HTR-8/SVneo (cell line): ENCODE measurements at places on chromosomes 11 and 22.
A peak's percentile ranks its signal among the peaks of the same experiment; 100 is the strongest.

DNA sequence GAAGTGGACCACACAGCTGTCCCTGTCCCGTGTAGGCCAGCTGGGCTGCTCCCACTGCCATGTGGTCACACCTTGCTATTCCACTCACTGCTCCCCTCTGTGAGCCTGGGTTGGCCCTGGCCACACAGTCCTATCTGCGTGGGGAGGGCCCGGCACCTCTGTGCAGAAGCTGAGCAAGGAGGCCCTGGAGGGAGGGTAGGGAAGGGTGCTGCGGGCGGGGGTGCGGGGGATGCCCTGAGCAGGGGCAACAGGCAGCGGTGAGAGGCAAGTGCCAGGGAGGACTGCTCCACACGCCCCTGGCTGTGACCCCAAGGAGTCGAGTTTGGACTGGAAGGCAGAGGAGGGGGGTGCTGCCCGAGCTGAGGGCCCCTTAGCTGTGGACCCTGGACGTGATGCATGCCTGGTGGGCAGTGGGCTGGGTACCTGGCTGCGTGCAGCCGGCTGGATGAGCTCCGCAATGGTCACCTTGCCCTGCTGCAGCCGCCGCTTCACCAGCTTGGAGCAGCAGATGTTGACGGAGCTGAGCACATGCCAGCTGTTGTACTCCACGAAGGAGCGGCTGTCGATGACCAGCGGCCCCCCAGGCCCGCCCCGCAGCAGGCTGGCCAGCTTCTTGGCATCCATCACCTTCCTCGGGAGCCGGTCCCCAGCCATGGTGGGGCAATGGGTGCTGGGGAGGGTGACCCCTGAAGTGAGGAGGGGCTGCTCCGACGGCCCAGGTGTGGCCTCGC is 6.7 kb downstream of the DUSP8 start:
- DNase-seq = no peak

DNA sequence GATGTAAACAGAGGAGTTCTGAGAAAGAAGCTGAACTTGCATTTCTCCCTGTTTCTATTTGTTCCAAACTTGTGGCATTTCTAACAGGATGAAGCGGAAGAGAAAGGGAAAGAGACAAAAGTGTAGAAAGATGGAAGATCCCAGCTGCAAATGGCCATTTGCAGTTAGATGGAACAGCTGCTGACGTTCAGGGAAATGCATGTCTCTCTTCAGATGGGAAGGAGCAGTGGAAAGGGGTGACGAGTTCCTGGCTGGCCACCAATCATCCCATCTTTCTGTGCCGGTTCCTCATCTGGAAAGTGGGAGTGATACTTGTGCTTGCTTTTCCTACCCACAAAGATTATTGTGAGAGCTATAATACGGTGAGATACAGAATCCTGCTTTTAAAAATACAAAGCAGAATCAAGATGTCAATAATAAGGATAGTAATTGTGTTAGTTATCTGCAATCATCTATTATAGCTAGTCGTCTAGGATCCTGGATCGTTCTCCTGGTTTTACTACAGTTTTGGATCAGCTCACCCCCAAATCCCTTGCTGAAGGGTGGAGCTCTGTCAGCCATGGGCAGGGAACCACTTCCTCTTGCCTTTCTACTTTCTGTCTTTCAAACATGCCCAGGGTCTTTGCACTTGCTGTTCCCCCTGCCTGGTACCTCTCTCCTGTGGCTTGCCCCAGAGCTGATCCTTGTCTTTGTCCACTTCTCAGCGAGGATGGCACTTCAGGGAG is 1.2 kb upstream of the TIMP3 start:
- DNase-seq = no peak

DNA sequence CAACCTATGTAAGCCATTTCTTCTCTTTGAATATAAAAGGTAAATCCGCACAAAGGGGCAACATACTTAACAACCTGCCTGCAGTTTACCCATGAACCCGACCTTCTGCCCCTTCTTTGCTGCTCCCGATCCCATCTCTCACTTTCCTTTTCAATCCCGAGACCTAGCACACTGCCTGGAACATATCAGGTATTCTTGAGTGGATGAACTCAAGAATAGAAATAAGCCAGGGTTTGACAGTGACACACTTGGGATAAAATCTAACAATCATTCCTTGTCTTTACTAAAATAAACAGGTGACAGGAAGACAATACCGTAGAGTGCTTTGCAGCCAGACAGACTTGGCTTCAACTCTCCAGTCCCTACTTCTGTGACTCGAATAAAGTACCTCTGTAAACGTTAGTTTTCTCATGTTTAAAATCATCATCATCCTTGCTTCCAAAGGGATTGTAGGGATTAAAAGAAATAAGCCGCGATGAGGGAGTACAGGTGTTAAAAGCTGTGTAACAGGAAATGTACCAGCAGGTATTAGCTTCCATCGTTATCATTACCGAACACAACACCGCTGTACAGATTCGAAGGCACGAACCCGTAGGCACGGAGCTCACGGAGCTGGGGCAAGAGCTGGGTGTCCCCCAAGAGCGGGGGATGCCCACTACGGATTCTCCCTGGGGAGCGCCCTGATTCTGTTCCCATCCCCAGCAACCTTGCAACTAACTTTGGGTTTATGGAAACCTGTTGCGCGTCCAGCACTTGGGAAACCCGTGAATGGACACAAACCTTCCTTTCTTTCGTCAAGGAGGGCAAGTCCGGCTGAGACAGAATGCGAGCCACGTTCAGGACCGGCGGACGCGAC is 720 bp downstream of the UFD1 start:
- no peak for DNase-seq

GRCh38 chr22:50702821-50703725 is 30.4 kb downstream of the SHANK3 start:
- DNase-seq = no peak

DNA sequence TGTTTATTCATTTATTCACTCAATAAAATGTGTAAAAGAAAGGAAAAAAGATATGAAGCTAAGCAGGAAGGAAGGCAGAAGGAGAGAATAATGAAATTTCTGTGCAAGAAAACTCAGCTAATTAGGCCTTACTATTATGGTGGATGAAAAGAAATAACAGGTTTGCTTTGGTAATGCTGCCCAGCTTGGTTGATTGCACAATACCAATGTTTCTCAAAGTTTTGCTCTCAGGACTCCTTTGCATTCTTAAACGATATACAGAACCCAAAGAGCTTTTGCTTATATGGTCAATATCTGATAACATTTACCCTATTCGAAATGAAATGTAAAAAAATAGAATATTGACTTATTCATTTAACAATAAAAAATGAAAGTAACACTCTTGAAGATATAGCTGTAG is 7.3 kb upstream of the CTSC start:
- DNase-seq = no peak

GRCh38 chr11:72578051-72578450 is 96.2 kb downstream of the PDE2A start:
- no peak for DNase-seq

- no peak for DNase-seq
Measured at GRCh38 chr11:45232341-45233080, 53.6 kb downstream of the SYT13 start.

DNA sequence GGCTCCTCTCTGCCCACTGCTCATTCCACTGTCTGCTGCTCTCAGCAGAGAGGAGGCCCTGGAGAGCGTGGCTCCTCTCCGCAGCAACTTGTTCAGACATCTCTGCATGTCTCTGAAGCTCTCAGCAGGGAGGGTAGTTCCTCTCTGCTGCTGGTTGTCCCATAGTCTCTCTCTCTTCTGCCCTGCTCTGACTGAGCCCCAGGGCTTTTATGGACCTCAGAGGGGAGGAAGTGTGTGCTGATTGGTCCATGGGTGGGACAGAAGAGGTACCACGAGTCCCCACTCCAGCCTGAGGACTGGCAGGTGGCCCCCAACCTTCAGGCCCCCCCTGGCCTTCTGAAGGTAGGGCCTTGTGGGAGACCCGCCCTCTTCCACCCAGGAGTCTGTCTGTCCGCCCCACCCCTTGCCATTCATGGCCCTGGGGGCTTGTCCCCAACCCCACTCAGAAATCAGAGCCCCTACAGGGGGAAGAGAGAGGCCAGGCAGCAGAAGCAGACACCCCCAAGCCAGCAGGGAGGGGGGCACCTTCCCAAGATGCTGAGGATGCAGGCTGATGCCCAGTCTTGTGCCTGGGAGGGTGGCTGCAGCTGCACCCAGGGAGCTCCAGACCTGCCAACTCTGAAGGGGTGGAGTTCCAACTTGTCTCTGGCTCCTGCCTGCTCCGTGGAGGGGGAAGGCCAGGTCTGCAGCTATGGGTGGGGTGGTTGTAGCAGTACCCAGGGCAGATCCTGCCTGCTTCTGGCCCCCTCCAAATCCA is 35.1 kb downstream of the C11orf91 start:
- no peak for DNase-seq

- DNase-seq = no peak
Measured at GRCh38 chr11:133840479-133840941, 4.8 kb downstream of the SPATA19 start.

GRCh38 chr22:40611606-40612005 is 24.9 kb downstream of the MRTFA start:
- DNase-seq = no peak

GRCh38 chr11:62542750-62543567 is 3.6 kb downstream of the AHNAK start:
- DNase-seq = no peak

DNA sequence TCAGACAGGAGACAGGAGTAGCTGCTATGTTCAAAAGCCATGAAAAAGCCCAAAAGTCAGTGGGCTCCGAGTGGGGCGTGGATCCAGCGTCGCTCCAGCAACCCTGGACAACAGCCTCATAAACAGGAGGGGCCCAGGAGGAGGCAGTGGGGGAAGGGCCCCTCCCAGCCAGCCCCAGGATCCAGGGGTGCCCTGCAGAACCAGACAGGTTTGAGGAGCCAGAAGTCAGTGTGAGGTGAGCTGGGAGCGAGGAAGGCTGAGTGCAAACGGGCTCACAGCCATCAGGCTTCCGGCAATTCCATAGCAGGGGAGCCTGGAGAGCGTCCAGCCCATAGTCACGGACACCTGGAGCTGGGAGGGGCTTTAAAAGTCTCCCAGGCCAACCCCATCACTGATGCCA is 217.7 kb downstream of the MN1 start:
- no peak for DNase-seq

GRCh38 chr11:7559398-7560283 is 45.8 kb downstream of the PPFIBP2 start:
- no peak for DNase-seq

- DNase-seq = peak; percentile 68
Measured at GRCh38 chr11:45105233-45105983, 41.0 kb upstream of the PRDM11 start.

DNA sequence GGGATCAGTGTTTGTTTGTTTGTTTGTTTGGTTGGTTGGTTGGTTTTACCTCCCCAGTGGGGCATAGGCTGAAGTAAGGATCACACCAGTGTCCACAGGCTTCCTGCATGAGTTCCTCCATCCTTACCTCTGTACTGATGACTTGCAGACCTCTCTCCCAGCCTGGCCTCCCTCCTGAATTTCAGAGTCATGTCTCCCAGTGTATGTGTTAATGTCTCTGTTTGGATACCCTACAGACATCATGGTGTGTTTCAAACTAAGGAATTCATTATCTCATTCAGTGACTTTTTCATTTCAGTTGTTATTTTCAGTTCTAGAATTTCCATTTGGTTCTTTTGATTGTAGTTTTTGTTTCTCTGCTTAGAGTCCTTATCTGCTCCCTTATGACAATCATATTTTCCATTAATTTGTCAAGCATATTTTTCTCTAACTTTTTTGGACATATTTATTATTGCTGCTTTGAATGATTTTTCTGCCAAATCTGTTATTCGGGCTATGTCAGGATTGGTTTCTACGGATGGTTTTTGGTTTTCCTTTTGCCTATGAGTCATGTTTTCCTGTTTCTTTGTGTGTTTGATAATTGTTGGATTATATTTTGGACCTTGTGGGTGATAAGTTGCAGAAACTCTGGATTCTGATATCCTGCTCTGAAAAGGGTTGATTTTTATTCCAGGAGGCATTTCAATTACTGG is 23.6 kb downstream of the MYEOV start:
- no peak for DNase-seq
